ENCODE measurements at places on chromosomes 11 and 22.

GRCh38 chr11:45091563-45092403 lies 54.7 kb upstream of the PRDM11 start:
- no peak for DNase-seq

GRCh38 chr11:42571878-42572610 lies 739.8 kb upstream of the API5 start:
- DNase-seq, result no peak

GRCh38 chr11:134231958-134232659 lies 7.6 kb downstream of the VPS26B start:
- DNase-seq, result no peak

- no peak for DNase-seq
Observed at GRCh38 chr11:5553343-5553742, 5.0 kb upstream of the OR52H1 start.

DNA sequence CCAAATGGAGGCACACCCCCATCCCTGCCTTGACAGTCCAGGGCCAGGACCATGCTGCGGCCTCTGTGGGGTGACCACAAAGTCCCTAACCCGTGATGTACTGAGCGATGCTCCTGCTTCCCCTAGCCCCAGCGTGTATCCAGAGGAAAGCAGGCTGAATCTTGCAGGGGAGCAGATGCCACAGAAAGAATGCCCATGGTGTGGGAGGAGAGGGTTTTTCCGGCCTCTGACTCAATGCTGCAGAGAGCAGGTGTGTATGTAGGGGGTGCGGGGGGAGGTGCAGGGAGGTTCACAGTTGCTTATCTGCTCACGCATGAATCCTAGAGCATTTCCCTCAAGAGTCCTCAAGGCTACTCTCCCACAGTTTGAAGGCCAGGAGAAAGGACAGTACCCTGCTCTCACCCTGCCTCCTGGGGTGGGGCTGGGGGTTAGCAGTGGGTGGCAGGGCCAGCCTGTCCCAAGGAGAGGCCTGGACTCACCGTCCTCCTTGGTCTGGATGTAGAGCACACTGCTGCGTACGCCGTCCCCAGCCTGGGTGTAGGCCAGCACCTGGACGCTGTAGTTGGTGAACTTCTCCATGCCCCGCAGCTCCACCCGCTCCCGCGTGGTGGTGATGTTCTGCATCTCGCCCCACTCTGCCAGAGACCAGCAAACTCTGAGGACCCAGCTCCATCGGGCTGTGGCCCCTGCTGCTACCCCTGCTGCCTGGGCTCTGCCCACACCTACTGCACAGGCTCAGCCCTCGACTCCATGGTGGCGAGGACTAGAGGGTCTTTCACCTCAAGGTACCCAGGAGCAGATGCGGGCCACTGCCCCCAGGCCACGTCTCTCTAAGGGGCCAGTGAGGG lies 130.8 kb downstream of the CEP164 start:
- DNase-seq, result no peak

DNA sequence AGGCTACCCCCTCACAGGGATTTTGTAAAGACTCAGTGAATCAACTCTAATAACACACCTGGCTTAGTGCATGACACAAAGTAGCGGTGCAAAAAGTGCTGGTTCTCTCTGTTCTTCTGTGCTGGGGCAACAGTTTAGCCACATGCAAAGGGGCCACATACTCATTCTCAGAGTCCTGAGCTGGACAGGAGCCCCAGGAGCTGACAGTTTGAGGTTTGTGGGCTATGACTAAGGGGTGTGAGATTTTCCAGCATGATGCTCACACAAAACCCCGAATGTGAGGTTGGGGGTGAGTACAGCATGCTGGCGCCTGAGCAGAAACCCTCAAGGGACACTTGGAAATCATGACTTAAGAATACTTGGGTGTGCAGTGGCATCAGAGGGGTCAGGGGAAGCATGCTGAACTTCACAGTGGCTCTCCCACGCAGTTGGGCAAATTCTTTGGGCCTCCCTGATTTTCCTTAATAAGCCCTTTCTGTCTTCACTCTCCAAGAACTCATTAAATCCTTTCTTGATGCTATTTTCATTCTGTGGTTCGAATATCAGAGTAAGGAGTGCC lies 31.0 kb downstream of the TMPRSS5 start:
- no peak for DNase-seq

DNA sequence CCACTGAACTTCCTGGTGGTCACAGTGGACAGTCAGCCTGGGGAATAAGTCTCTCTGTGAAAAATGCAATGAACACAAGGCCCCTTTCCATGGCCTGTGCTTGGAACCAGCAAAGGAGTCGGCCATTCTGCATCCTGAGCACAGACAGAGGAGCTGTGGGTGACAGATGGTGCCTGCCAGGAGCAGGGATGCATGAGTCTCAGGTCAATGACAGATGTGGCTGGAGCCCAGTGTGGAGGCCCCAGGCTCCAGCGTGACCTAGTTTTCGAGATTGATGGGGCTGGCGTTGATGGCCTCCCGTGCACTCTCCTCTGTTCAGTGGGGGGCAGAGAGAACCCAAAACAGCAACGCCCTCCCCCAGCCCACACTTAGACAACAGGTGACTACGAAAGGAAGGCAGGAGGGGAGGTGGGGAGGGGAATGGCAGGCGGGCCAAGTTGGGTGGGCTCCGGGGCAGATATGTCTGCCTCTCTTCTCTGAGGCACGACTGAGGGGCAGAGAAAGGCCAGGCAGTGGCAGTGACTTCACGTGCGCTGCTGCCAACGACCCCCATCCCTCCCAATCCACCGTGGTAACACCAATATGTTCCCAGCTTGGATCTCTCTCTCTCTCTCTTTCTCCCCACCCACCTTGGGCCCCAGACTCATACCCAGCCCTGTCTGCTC lies 34.4 kb upstream of the CD5 start:
- no peak for DNase-seq

GRCh38 chr11:75534259-75535069 lies 8.7 kb upstream of the GDPD5 start:
- DNase-seq, result no peak

- DNase-seq, result no peak
Observed at GRCh38 chr11:92744929-92745585, 224.4 kb upstream of the MTNR1B start.

- no peak for DNase-seq
Observed at GRCh38 chr11:1603629-1604028, 4.6 kb downstream of the KRTAP5-3 start.

GRCh38 chr11:96708219-96708878 lies 318.5 kb downstream of the JRKL start:
- no peak for DNase-seq

DNA sequence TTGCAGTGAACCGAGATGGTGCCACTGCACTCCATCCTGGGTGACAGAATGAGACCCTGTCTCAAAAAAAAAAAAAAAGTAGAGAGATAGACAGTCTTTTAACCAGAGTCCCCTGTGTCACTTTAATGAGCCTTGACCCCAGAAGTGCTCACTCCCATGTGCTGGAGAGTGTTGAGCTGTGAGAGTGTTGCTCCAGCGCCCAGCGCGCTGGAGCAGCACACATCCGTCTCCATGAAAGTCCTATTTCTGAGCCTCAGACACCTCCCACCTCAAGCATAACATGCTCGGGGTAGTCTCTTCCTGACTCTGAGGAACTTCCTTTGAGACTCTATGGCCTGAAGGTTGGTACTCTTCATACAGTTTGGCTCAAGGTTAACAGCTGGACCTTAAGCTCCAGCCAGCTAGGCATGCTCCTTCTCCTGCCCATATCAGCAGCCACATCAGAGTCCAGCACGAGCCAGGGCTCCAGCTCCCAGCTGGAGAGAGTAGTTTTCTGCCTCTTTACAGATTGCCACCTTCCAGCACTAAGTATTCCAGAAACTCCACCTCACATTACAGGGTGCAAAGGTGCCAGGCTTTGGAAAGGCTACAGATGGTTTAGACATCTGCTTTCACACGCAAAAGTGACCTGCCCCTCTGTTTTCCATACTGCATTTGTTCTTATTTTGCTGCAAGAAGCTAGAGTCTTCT lies 29.4 kb upstream of the UBASH3B start:
- no peak for DNase-seq

DNA sequence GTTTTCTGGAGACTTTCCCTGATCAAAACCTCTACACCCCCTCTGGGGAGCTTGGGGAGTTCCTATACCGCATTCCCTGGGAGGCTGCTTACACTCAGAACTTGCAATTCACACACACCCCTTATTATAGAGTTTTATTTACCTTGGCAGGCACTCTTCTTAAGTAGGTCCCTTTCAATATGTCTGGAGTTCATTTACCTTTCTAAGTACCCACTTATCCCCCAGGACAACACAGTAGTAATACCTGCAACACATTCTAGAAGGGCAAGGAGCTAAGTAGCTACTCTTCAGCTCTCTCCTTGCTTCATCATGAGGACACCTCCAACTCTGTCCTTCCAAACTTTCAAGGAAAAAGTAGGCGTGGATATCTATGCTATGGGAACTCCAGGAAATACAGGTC lies 127.8 kb upstream of the ANO3 start:
- no peak for DNase-seq

DNA sequence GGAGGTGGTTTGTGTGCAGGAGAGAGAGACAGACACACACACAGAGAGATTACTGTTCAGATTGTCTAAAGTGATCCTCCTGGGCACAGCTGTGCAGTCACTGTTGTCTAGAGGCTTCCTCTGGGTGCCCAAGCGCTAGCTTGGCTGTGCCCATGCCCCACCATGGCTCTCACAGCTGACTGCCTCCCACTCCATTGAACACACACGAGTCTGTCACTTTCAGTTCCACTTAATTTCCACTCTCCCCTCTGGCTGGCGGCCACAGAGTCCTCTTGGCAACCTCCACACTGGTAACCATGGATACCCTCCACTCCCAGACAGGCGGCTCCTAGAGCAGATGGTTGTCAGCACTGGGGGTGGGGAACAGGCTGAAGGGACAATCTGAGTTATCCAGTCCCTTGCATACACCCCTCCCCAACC lies 29.1 kb downstream of the MAP6 start:
- peak; percentile 2 for DNase-seq

DNA sequence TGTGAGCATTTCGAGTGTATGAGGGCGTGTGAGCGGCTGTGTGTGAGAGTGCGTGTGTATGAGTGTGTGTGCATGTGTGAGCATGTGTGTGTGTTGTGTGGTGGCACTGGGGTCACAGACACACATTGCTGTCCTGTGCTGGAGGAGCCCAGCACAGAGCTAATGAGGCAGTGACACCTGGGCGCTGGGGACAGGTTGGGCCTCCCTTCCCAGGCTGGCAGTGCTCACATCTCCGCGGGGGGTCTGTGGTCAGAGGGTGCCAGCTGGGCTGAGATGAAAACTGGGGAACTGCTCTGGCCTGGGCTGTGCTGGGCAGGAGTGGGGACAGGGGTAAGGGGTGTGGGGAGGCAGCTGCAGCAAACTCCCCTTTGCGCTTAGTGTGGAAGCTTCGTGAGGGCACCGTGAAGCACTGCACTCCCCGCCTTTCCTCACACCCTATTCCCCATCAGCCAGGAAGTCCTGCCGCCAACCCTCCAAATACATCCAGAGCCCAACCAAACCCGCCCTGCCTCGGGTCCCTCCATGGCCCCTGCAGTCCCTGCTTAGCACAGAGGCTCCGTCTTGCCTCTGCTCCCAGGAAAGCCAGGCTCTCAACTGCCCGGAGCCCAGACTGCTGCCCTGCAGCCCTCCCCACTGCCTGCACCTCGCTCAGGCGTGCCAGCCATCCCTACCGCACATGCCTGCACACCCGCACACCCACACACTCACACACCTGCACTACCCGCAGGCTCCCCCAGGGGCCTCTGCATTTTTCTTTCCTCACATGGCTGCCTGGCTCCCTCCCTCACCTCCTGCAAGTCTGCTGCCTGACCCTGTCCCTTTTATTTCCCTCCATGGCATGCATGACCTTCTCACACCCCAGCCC lies 62.0 kb upstream of the THY1 start:
- DNase-seq, result no peak

DNA sequence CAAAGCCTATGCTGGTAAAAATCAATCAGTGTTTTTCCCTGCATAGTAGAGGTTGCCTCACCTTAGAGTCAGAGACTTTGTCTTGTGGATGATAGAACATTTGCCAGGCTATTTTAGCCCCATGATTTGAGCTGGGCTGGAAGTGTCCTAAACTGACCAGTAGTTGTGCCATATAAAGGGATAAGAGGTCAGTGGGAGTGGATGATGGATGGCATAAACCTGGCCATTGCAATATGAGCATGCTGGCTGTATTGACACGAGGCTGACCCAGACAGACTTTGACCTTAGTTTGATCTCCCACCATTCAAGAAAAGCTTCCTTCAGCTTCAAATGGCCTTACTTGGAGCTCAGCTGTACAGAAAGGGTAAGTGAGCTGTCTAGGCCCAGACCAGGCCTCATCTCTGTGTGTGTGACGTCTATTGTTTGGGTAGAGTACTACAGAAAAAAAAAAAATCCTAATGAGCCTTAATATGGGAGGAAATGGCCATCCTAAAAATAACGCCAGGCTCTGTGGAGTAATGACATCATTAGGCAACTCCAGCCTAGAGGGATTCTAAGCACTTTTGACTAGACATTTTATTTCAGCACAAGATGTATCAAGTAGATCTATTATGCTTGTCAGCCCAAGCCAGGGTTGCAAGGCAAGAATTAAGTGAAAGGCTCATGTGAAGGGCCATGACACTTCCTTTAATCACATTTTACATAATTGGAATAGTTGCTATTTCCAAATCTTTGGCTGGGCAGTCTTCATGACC lies 51.3 kb upstream of the CADM1 start:
- DNase-seq, result no peak

GRCh38 chr11:2996976-2997375 lies 4.8 kb upstream of the NAP1L4 start:
- DNase-seq, result no peak

- DNase-seq, result peak; percentile 79
Observed at GRCh38 chr11:65637794-65638419, at the start of gene SIPA1. Gene SIPA1 (plus strand): TSS chr11:65638101. CDS start chr11:65640922, 2,821 bp downstream.

DNA sequence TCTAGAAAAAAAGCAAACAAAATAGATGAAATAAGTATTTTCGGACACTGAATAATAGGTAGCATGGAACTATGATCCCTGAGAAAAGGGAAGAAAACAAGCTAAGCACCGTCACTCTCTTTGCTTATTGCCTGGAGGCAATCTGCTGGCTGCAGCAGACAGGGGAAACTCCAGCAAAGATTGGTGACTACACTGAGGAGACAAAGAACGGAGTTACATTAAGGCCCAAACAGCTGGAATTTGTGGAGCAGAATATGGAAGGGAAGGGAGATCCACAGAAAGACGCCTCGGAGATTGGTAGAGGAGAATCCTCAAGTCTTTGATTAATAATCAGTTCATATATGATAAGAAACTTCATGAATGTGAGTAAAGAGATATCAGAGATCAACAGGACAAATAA lies 150.2 kb downstream of the TYR start:
- no peak for DNase-seq

Measured in CD4-positive, alpha-beta T cell treated with Interleukin-12 subunit alpha and Interleukin-12 subunit beta, for 1 hour (primary cell).